Osteocyte (in vitro differentiated cells): ENCODE measurements at places on chromosomes 12 and 14.

- no peak for DNase-seq
Observed at GRCh38 chr14:69675877-69676416, 64.6 kb downstream of the SUSD6 start.

DNA sequence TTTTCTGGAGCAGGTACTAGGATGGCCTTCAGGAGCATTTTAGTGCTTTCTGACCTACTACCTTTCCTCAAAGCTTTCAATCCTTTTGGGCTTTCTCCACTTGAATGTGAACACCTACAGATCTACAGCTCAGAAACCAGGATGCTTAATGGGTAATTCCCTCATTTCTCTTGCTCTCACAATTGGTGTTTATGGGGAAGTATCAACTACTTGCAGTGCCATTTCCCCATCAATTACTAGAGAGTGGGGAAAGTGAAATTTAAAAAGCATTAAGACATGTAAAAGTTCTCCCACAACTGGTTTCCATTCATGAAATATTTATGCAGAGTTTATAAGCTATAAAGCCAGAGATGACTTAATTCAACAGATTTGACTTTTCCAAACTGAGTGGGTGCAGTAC, 2.1 kb upstream of the YY1 start:
- DNase-seq: no peak

DNA sequence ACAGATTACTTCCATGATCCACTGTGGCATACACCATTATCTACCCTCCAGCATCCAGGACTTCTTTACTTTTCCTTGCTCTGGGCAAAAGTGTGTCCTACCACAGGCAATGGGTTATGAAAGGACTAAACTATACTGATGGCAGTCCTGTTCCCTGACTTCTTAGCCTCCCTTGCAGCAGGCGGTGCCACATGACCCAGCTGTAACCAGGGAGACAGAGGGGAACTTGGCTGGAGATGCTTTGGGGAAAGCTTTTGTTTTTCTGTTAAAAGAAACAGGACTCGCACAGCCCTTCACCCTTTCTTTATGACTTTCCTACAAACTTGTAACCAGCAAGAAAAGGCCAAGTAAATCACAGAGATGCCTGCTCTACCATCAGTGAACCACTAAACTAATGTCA, 394.4 kb downstream of the PCNX1 start:
- DNase-seq: no peak

DNA sequence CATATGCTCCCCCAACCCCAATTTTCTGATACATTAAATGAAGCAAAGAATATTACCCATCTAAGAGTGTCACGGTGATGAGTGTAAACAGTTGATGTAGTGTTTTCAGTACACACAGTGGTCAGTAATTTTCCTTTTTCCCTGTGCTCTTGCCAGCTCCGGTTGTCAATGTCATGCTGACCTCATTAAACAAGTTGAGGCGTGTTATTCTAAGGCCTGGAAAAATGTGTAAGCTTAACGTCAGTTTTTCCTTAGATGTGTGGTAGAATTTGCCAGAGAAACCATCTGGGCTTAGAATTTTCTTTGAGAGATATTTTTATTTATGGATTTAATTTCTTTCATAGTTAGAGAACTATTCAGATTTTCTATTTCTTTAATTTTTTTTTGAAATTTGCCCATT, 11.7 kb upstream of the SERPINA6 start:
- DNase-seq: no peak

GRCh38 chr12:163406-163986, 50.5 kb downstream of the SLC6A12 start:
- DNase-seq: no peak

GRCh38 chr14:77076113-77076631, 21.9 kb upstream of the CIPC start:
- no peak for DNase-seq

DNA sequence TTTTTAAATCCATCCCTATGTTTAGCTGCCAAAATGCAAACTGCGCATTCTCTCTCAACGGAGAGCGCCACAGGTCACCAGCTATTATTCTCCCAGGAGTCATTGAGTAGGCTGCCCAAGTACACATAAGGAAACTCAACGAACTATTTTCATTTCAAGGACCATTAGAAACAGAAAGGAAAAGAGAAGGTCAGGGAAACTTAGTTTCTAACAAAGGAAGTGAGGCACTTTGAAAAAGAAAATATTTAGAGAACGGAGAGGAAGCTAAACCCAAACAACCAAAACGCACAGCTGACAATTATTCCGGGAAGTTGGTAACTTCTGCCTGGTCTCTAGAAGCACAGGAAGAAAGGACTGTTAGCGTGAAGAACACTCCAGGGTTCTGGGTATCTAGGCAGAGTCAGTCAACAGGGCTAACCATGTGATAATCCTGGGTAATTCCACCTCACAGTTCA, 23.5 kb downstream of the GPHB5 start:
- DNase-seq: no peak

DNA sequence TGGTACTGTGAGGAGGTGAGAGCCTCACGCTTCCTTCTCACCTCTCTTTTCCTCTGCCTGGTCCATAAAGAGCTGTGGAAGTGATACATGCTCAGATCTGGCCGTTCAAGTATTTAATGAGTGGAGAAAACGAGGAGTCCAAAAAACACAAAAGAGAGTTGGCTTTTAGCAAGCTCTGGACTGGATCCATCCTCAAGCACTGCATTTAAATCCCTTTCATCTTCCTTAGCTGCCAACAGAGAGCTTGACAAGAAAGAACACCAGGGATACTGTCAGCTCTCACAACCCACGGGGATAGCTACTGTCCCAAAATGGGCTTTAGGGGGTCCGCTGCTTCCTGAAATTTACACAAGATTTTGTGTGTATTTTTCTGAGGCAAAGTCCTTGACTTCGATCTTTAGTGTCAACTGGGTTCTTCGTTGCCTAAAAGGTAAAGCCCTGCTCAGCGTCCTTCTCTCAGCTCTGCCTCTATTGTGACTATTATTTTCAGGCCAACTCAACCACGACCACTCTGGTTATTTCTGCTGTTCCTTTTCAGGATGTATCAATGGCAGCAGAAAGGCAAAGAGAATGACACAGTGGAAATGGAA, 120.9 kb downstream of the TMTC1 start:
- DNase-seq: no peak

DNA sequence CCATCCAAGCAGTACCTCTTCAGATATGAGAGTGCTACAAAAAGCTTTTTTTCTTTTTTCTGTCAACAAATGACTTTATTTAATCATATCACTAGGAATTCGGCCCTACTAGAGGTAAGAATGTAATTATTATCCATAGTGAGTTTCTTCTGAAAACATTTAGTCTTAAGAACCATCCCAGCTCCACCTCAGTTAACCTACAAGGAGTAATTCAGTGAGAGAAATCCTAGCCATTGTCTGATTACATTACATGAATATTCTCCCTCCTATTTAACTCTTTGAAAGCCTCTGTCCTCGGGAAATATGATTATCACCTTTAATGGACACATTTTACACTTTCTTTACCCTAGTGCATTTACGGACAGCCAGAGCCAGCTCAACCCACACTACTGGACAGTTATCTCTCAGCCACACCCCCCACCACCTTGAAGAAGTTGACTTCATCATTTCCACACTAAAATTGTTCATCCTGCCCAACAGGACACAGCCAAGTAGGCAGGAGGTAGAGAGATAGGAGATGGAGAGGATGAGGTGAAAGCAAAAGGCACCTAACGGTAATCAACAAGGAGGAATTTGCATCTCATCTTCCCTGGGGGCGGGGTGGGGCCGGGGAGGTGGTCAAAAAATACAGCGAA, 1.3 kb downstream of the PPFIA2 start:
- DNase-seq: no peak

DNA sequence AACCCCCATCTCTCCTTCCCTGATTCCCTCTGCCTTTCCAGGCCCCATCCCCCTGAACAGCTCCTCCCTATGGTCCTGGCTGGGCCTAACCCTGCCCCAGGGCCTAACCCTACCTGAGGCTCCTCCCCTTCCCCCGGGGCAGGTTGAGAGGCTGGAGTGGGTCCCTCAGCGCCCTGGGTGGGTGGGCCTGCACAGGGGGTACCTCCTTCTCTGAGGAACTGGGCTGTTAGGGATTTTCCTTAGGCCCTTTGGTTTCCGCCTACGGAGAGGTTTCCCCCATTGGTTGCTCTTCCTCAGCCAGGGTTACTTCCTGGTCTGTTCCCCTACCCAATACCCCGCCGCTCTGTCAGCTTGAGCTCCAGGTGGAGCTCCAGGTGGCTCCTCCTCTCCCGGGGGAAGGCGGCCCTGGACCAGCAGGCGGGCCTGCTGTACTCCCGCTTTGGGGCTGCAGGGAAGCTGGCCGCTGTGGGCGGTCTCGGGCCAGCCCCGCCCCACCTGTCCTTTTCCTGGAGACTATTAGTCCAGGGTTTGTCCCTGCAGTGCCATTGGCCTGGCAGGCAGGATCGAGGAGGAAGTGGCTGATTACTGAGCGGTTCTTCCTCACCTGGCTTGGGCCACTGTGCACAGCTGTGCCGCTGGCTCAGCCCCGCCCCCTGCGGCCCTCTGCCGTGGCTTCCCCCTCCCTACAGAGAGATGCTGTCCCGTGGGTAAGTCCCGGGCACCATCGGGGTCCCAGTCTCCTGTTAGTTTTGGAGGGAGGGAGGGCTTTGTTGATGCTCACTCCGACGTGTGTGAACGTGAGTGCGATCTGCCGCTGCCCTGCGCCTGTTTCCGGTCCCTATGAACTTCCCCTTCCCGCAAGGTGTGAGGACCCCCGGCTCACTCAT, 2.5 kb downstream of the C12orf57 start:
- no peak for DNase-seq
